ENCODE measurements at places on chromosomes 2 and 18.

- no peak for DNase-seq
These were observed 6.1 kb upstream of the CPLX4 start for GRCh38 chr18:59324623-59324971.

DNA sequence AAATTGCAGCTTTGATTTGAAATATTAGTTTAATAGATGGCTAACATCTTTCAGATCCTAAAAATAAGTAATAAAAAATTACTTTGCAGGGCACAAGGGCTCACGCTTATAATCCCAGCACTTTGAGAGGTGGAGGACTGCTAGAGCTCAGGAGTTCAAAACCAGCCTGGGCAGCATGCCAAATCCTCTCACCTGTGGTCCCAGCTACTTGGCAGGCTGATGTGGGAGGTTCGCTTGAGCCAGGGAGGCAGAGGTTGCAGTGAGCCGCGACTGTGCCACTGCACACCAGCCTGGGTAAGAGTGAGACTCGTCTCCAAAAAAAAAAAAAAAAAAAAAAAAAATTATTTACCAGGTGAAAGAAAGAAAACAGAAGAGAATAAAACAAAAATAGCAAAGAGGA lies 449.8 kb downstream of the NRXN1 start:
- no peak for DNase-seq

GRCh38 chr2:112730216-112730615 lies 9.4 kb downstream of the NT5DC4 start:
- DNase-seq, result no peak

DNA sequence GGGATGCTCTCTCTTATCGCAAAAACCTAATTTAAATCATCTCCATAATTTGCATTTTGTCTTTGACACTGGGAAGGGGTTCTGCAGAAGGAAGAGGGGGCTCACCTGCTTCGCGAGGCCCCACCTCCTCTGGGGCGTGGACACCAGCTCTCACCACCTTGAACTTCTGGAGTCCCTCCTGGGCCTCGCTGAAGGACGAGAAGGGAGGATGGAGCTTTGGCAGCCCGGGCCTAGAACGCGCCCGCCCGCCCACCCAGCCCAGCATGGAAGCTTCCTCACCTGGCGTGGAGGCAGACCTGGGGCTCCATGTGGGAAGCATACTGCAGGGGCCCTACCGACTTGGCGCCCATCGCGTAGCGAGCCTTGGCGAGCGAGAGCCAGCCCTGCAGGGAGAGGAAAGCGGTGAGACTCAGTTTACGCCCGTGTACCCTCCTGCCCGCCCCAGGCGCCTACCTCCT lies 1.1 kb upstream of the IMP4 start:
- DNase-seq, result peak; percentile 33

DNA sequence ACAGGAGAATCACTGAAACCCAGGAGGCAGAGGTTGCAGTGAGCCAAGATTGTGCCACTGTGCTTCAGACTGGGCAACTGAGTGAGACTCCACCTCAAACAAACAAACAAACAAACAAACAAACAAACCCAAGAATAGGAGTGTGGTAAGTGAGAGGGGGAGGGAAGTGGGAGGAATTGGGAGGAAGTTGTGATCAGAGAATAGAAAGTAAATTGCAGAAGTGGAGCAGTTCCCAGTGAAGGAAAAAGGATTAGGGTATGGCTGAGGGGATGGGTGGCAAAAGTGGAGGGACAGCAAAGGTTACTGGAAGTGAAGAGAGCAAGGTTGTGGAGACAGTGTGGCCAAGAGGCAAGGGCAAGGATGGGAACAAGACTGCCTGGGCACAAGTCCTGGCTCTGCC lies 41.1 kb upstream of the C1GALT1C1L start:
- no peak for DNase-seq

DNA sequence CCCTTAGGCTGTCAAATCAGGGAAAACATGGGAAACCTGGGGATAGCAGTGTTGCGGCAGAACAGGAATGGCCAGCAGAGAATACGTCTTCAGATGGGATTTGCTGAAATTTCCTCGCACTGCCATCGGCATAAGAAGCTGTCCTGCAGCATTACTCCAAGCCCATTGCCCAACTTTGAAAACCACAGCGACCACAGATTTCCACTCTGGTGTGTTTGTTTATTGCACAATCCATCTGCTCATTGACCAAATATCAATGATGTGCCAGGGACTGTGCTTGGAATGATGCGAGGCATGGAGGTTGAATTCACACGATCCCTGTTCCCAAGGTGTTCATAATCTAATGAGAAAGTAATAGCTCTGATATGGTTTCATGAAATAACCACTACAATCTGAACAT lies 383.3 kb upstream of the MYT1L start:
- DNase-seq, result no peak

DNA sequence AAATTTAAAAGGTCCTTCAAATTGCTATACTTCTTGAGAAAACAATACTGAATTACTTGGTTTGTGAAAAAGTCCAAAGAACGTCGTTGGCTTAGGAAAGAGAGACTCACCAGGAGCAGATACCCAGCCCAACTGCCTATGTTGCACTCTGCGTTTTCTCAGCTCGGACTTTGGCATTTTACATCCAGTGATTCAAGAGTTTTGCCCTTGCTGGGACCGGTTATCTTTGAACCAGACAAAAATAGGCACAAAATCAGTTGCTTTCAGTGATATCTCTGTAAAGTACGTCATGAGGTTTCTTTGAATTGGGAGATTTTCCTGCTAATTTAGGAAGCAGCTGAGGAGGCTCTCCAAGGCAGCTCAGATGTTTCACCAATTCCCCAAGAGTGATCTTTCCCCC lies 29.3 kb downstream of the FHOD3 start:
- DNase-seq, result no peak

GRCh38 chr18:4720518-4720917 lies 265.4 kb upstream of the DLGAP1 start:
- DNase-seq, result no peak

GRCh38 chr2:223439184-223439583 lies 163.0 kb downstream of the SCG2 start:
- DNase-seq, result no peak

DNA sequence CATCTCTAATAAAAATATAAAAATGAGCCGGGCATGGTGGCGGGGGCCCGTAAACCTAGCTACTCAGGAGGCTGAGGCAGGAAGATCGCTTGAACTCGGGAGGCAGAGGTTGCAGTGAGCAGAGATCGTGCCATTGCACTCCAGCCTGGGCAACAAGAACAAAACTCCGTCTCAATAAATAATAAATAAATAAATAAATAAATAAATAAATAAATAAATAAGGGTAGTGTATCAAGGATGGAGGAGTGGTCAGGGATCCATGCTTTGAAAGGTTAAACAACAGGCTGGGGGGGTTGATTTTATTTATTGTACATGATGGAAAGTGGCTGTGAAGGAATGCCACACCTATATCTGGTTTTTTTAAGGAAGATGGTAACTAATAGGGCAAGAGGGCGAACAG lies 63.2 kb downstream of the AP1S3 start:
- DNase-seq, result no peak

DNA sequence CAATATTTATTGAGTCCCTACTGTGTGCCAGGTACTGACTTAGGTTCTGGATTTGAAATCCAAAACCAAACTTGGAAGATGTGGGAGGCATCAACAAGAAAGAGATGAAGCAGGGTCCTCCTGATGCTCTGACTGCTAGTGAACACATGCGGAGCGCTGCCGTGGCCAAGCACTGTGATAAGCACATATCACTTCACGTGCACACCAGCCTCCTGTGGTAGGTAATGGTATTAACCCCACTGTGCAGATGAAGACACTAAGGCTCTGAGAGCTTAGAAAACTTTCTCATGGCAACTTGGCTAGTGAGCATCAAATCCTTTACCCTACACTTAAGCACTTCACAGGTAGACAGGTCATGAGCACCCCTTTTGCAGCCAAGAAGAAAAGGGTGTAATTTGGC lies 216.1 kb downstream of the HAUS1 start:
- DNase-seq, result no peak

- DNase-seq, result no peak
These were observed 294.2 kb upstream of the NCKAP5 start for GRCh38 chr2:133862400-133862977.

GRCh38 chr2:118380915-118381653 lies 292.8 kb downstream of the INSIG2 start:
- DNase-seq, result no peak

GRCh38 chr2:7905756-7906155 lies 776.1 kb upstream of the ID2 start:
- DNase-seq, result no peak

DNA sequence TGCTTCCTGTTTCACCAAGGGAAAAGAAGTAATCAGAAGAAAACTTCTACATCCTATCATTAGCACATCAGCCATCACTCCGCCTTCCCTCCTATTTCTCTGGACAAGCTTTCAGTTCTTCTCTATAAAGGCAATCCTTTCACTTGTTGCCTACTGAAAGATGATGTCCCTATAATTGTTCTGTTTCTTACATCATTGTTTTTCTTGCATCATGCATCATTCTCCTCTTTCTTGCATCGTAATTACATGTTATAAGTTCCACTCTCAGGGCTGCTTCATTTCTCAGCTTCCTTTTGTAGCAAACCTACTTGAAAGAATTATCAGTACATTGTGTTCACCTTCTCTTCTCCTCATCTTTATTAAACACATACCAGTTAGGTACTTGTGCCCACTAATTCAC lies 7.2 kb downstream of the SLC30A6 start:
- no peak for DNase-seq

DNA sequence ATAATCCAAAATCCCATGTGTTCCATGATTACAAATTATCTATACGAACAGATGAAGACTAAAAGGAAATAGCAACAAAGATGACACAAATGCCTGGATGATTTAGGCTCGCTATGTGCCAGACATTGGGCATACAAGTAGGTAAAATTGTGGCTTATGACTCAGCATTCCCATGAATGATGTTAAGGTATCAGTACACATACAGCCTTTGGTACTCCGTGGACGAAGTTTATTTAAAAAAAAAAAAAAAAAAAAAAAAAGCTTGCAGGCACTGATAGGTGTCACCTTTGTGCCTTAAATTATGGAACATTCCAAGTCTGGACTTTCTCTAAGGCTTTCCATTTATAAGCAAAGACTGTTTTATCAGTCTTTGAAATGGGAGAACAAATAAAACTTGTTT lies 2.7 kb downstream of the CHAC2 start:
- DNase-seq, result no peak

DNA sequence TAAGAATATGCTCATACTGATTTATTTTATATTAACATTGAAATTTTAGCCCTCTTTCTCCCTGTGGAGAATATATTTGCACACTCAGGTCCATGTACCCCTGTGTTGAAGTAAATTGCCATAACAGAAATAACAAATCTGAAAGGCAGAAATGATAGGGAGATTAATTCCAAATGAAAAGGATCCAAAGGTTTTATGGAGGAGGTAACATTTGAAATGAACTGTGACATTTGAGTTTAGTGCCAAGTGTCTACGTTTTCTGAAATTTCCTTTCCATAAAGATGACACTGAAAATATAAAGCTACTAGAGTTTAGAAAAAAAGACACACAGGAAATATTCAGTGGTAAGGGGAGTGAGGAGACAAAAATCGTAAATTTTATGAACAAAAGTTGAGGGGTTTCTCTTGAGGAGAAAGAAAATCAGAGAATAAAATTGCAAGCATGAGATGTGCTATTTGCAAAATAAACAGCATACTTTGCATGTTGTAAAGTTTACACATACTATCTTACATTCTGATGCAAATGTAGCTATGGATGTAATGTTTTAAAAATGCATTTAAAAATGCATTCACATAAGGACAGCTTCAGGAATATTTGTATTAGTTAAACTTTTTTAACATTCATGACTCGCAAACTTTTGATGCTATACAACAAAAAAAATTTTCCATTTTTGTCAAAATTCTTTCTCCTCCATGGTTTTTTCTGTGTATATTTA lies 69.5 kb downstream of the BAZ2B start:
- no peak for DNase-seq

GRCh38 chr2:39008665-39009064 lies 112.2 kb downstream of the SOS1 start:
- no peak for DNase-seq

GRCh38 chr2:221975151-221975550 lies 323.6 kb downstream of the PAX3 start:
- no peak for DNase-seq

DNA sequence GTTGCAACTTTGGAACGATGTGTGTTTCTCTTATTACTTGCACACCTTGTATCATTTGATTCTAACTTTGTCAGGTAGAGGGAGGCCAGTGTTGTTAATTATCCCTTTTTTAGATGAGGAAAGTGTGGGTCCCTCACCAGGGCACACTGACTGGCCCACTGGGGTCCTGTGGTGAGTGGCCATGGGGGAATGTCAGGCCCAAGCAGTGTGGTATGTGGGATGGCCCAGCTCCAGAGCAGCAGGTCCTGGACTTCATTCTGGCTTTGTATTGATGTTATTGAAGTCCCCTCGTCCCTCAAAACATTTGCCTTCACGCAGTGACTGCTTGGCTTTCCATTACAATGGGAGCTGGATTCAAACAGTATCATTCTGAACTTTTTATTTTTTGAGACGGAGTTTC lies 11.7 kb downstream of the NCK2 start:
- no peak for DNase-seq

DNA sequence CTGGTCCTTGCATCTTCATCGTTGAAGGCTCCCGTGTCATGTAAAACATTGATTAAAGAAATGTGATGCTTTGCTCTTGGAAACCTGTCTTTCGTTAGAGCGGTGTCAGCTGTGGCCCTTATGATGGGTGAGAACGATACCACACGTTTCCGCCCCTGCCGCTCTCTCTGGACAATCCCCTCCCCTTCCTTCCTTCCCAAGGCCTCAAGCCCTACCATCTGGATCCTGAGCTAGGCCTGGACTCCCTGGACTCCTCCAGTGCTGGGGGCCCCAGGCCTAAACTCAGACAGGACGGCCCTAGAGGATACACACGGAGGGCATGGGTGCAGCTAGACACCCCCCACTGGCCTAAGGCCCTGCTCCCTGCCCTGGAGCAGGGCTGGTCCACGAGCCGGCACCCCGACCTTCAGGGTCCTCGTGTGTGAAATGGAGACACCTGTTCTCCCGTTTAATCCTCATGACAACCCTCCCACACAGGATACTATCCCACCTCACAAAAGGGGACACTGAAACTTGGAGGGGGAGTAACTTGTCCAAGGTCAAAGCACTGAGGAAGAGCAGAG lies 13.2 kb downstream of the BIN1 start:
- no peak for DNase-seq

DNA sequence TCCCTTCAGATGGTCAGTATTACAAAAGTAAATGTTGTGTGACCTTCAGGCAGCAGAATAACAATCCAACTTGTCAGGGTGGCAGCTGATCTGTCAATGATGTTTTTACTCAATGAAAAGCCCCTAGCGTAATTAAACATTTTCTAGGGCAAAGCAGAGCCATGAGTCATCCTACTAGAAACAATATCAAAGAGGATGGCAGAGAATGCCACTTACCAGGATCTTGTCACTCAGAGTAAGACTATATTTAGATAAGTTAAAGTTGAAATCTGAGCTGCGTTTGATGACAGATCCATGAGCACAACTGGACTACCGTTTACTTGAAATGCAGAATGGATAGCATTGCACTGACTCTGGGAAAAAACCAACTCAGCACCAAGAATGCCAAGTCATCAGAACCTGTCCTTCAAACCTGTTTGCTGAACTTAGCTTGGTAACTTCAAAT lies 612.6 kb upstream of the ACVR2A start:
- DNase-seq, result no peak
